Fibroblast of the conjunctiva (primary cell): ENCODE measurements at places on chromosomes 5 and 9.

GRCh38 chr9:3497401-3497800 is 28.4 kb downstream of the RFX3 start:
- no peak for DNase-seq

- no peak for DNase-seq
Observed at GRCh38 chr9:109113892-109114609, 5.7 kb downstream of the TMEM245 start.

GRCh38 chr9:137243626-137244485 is 2.8 kb downstream of the TUBB4B start:
- no peak for DNase-seq

DNA sequence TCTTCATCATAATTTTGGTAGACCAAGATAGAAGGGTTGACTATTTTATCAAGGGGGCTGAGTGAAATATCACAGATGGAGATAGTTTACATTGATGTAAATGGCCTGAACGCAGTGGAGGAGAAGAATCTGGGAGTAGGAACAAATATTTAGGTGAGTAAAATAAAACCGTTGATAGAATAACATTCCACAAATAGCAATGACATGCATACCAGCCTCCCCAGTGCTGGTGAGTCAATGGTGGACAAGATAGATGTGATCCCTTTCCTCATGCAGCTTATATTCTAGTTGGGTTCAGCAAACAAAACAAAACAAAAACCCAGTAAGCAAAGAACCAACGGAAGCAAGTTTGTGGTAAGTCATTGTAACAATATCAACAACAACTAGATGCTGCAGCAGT is 385.2 kb downstream of the FAM170A start:
- DNase-seq, result no peak

DNA sequence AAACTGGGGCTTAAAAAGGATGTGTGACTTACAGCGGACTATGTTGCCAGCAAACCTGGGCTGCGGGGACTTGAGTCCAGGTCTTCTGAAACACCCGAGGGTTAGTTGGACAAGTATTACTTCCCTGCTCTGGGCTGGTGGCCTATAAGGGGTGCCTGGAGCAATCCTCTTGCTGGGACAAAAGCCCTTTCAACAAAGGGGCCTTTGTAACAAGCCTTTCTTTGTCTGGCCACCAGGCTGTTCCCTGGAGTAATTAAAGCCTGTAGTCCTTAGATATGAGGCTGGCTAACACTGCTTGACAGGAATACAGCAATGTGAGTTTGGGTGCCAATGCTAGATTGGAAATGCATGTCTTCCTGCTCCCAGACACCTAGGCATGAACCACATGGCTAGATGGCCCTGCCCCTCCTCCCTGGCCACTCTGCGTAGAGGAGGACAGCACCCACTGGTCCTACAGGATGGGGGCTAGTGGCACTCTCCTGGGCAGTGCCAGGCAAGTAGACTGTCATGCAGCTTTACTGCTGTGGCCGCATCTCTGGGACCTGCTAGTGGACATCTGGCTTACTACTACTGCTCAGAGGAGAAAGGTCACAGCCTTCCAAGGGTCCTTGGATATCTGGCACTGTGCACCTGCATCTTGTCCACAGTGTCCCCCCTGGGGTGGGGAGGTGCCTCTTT is 343.1 kb downstream of the ZSWIM6 start:
- DNase-seq, result no peak

DNA sequence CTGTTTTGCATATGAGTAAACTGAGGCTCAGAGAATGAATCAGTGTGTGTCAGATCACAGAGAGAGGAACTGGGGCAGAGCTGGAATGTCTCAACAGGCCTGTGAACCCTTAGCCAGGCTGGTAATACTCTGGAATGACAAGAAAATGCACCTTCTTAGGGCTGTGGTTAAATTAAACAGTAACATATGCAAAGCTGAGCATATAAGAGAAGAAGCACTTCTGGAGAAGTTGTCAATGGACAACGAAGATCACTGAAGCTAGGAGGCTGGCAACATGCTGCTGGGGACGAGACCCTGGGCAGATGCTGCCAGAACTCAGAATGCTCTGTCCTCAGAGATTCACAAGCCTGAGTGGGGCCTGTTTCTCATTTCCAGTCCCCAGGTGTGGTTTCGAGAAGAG is 64.6 kb upstream of the EPB41L4B start:
- DNase-seq, result no peak

GRCh38 chr9:138073408-138073807 is 195.8 kb downstream of the CACNA1B start:
- no peak for DNase-seq

DNA sequence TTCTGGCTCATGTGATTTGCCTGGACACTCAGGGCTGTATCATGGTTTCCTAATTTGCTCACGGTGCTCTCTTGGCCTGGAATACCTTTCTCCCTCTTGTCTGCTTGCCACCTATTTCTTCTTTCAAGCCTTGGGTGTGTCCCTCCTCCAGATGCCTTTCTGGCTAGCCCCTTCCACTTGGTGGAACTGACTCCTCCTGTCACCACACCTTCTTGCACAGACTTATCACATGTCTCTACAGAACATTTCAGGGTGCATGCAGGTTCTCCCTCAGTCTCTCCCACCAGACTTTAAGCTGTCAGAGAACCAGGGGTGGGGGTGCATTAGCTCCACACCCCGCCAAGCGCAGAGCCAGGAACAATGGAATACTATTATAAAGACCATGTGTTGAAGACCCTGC is 1.9 kb downstream of the TBC1D2 start:
- DNase-seq, result no peak

DNA sequence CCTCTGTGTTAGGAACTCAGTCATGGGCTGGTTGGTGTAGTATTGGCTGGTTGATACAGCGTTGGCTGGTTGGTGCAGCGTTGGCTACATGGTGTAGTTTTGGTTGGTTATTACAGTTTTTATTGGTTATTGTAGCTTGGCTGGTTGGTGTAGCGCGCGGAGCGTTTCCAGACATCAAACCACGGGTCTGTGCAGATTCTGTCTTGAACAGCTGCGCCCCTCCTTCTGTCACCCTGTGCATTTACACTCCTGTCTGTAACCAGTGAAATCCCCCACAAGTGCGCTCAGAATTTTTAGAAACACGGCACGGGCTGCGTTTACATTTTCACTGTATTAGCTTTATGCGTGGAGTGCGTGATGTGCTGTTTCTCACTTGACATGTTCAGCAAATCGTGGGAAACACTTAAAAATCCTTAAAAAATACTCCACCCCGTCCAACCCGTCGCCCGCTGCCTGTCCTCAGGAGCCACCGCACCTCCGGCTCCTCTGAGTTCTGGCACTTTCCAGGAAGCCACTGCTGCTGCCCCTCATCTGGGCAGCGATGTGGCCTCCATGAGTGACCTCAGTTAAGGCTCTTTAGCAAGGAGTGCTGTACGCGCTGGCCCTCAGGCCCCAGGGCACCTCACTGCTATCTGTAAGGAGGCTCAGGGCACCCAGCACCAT is 20.8 kb downstream of the NKD2 start:
- no peak for DNase-seq

DNA sequence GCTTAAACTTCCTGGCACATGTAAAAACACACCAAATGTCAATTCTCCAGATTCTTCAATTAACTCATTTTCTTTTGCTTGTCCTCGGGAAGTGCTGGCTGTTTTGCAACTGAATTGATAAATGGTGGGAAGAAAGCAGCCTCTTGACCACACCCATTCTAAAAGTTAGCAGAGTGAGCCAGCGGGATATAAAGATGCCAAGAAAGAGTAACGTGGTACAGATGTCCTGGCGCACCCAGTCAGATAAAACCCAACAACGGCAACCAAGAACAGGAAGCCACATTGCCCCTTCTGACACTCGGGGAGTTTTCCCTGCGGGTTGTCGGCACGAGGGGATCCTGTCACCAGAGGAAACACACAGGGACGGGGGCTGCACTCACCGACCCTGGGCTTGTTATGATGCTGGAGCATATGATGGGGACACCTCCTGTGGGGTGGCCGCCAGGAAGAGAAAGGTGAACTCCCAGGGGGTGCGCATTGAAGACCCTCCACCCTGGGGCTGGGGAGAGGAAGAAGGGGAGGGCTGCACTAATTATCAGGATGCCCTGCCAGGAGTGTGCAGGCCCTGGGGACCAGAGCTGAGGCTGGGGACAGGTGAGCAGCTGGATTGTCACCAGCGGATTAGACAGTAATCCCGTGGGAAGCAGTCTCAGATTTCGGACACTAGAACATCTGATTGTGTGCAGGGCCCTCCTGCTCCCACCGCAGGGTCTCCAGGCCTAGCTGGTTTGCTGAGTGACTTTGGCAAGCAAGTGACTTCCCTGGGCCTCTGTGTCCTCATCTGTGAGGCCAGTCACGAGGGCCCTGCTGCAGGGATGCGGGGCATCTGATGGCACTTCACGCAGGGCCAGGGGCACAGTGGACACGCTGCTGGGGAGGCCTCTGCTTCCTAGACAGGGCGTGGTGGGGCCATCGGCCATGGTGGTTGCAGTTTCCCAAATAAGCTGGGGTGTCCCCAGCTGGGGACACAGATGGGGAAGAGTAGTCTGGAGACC is 59.2 kb downstream of the CRB2 start:
- DNase-seq, result no peak

DNA sequence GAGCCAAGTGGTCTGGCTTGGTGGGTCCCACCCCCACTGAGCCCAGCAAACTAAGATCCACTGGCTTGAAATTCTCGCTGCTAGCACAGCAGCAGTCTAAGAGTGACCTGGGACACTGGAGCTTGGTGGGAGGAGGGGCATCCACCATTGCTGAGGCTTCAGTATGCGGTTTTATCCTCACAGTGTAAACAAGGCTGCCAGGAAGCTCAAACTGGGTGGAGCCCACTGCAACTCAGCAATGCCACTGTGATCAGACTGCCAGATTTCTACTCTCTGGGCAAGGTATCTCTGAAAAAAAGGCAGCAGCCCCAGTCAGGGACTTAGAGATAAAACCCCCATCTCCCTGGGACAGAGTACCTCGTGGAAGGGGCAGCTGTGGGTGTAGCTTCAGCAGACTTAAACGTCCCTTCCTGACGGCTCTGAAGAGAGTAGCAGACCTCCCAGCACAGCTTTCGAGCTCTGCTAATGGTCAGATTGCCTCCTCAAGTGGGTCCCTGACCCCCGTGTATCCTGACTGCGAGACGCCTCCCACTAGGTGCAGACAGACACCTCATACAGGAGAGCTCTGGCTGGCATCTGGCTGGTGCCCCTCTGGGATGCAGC is 18.2 kb upstream of the STK32A start:
- no peak for DNase-seq

DNA sequence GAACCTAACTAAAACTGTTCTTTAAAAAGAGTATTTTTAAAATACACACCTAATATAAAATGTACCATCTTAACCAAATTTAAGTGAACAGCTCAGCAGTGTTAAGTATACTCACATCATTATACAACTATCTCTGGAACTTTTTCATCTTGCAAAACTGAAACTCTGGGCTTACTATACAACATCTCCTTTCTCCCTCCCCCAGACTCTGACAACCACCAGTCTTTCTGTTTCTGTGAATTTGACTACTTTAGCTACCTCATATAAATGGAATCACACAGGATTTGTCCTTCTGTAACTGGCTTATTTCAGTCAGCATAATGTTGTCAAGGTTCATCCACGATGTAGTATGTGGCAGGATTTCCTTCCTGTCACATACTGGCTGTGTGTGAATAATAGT is 93.5 kb downstream of the FOXD1 start:
- DNase-seq, result no peak

DNA sequence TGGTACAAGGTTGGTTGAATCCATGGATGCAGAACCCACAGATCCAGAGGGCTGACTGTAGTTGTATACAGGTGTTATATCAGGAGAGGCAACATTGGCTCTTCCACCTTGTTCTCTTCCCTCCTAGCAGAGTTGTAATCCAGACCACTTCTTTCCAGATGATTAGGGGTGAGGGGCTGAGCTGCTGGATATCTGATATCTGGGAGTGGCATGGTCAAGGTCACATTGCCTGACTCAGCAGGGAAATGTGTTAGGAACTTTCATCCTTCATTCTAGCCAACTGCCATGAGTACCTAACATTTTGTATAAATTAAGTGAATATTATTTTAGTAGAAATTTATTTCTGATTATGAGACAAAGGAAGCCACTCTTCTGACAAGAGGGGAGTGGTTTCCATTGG is 7.3 kb downstream of the DAPK1 start:
- no peak for DNase-seq

DNA sequence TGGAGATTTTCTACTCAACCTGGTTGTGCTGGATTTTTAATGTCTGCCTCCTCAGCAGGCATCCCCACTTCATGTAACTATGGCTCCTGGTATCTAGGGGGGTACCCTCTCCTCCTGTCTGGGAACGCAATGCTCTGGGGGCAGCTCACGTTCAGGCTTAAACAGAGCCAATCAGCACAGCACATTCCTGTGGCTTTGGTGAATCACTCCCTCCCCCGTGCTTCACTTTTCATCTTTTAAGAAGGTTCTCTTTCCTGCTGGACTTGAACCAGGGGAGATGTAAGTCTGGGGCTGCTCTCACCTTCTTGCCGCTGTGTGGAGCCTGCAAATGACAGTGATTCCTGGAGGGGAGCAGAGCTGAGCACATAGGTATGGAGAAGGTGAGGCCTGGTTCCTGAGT is 101.2 kb downstream of the MSX2 start:
- peak; percentile 33 for DNase-seq

DNA sequence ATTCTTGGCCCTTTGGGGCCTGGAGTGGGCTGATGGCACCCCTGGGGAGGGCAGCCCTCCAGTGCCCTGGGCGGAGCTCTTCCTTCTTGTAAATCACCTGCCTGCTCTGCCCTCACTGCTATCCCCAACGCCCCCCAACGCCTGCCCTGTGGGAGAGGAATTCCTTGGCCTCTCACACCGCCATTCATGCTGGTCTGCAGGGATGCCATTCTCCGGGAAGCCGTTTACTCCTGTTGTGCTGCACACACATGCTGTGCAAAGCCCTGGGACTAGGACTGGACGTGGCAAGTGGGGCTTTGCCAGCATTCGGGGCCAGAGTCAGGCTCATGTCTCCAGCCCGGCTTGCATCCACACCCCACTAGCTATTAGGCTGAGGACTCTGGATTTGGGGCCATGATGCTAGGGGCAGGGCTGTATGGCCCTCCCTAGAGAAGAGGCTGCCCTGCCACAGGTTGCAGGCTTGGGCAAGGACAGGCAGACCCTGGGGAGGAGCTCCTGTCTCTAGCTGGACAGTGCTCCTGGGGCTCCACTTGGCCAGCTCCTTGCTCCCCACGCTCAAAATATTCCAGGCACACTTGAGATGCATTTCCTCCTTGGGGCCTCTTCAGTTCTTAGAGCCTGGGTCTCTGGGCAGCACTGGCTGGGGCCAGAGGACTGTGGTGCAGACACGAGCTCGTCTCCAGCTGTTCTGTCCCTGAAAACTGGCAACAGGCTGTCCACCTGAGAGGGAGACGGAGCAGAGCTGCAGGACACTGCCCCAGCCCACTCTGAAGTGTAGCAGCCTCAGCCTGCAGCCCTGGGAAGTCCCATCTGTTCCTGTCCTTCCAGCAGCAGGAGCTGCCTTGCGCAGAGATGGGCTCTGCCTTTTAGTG is 226.9 kb downstream of the CACNA1B start:
- DNase-seq, result no peak

DNA sequence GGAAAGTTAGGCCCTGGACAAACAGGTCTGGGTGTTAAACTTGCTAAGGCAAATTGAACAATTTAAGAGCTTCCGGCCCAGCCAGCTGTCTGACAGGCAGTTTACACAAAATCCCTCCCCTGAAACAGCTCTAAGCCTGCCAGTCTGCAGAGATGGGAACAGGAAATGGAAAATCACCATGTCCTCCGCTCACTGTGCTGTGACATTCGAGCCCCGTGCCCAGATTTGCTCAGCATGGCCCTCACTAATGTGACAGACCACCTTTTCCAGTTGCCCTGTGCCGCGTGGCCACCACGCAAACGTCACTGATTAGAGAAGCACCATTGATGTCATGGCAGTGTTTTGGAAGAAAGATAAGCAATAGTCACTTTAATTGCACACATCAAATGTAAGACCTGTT is 41.0 kb downstream of the CCNJL start:
- DNase-seq, result no peak

- DNase-seq, result no peak
Observed at GRCh38 chr9:99822109-99822805, 572 bp downstream of the NR4A3 start.
